ENCODE measurements at places on chromosomes 3 and 15.

- DNase-seq = no peak
Observed at GRCh38 chr3:179765396-179765795, 112.6 kb downstream of the USP13 start.

DNA sequence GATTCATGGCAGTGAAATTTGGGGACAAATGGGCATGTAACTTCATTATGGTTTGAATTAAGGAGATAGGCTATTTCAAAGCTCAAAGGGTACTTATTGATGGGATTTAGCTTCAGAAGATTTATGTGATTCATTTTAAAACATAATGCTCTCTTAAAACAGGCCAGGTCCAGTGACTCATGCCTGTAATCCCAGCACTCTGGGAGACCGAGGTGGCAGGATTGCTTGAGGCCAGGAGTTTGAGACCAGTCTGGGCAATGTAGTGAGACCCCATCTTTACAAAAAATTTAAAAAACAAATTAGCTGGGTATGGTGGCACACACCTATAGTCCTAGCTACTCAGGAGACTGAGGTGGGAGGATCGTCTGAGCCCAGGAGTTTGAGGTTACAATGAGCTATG, 11.5 kb downstream of the THAP10 start:
- DNase-seq = no peak

- DNase-seq = no peak
Observed at GRCh38 chr3:69142797-69143454, 20.5 kb upstream of the LMOD3 start.

DNA sequence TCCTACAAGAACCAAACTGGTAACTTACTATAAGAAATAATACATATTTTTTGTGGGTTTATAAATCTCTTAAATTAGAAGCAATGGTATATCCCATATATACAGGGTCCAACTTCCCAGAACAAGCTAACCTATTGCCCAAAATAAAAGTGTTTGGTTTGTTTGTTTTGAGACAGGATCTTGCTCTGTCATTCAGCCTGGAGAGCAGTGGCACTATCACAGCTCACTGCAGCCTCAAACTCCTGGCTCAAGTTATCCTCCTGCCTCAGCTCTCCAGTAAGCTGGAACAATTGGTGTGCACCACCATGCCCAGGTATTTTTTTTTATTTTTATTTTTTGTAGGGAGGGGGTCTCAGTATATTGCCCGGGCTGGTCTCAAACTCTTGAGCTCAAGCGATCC, 135.4 kb downstream of the TFDP2 start:
- DNase-seq = no peak

DNA sequence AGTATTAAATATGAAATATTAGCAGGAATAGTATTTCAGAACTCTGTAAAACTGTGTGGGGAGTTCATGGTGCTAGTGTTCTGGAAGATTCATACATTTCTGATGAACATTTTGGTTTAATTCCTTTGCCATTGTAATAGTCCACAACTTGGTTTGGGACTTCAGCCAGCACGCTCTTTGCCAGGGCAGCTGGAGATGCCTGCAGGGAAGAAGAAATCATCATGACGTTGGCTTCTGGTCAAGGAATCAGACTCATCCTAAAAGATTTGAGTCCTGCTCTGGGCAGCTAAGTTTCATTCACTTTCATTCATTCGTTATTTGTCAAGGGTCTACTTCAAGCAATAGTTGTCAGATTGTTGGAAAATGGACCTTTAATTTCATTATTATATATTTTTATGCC, 32.4 kb upstream of the MRPL3 start:
- DNase-seq = no peak

- DNase-seq = no peak
Observed at GRCh38 chr3:139577346-139577745, 37.8 kb upstream of the RBP1 start.

DNA sequence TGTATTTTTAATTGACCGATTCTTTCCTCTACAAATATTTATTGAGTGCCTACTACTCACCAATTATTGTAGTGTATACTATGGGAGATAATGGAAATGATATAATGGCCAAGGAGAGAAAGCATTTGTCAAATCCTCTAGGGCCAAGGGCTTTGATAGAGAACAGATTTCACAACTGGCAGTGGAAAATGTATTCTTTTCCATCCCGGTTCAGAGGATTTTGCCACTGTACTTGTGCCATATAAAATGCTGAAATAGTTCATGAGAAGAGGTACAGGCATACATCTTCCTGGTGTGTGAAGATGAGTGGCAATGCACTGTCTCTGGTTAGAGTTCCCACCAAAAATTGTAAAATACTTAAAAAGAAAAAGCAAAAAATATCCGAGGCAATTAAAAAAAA, 451.6 kb upstream of the TPRG1 start:
- no peak for DNase-seq

- no peak for DNase-seq
Observed at GRCh38 chr15:65416845-65417416, 5.8 kb downstream of the IGDCC4 start.

- no peak for DNase-seq
Observed at GRCh38 chr15:27422997-27423396, 452.0 kb downstream of the GABRG3 start.

- DNase-seq = no peak
Observed at GRCh38 chr3:98972155-98972554, 70.7 kb upstream of the DCBLD2 start.

DNA sequence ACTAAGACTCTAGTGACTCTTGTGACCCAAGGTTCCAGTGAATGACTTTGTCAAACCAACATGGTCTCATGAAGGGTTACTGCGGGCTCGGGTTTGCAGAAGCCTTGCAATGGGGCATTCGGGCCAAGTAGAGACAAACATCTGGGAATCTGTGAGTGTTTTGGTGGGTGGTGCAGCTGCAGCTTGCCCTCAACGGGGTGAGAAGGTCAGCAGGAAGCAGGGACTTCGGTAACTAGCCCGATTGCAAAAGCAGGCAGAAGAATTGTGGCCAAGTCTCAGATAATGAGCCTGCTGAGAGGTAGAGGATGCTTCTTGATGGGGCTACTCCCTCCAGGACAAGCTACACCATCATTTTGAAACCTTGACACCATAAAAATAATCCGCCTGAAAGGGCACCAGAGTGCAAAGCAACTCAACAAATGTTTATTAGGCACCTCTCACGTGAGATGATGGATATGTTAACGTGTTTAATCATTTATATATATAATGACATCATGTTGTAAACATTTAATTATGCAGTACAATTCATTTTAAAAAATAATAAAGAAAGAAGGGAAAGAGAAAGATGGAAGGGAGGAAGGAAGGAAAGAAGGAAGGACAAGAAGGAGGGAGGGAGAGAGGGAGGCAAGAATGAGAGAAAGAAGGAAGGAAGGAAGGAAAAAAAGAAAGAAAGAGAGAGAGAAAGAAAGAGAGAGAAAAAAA, 263.9 kb upstream of the IGF1R start:
- no peak for DNase-seq

DNA sequence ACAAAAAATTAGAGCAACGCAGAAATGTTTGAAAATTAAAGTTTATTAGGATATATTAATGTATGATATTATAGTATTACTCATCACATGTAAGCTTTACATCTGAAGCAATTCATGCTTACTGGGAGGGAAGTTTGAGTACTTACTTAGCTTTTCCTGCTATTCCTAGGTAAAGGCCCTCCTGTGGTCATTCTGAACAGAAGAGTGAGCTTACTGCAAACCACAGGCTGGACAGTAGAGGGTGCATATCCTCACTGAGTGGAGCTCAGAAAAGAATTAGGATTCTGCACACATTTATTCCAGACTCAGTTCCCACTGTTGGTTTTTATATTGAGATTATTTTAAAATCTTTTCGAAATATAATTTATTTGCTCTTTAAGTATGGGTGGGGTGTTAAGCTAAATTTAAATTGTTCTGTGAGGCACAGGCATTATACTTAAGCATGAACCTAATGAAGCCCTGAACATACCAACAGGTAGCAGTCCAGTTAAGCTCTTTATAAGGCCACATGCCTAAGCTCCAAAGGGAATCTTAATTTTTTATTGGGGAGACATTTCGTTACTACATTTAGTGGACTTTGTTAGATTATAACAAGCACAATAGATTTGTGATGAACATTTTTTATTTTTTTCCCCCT, 10.2 kb downstream of the MRPS22 start:
- DNase-seq = no peak

GRCh38 chr3:37853691-37854413, 7.8 kb upstream of the CTDSPL start:
- DNase-seq = no peak

- DNase-seq = no peak
Observed at GRCh38 chr15:31887246-31887645, 143.1 kb upstream of the CHRNA7 start.

DNA sequence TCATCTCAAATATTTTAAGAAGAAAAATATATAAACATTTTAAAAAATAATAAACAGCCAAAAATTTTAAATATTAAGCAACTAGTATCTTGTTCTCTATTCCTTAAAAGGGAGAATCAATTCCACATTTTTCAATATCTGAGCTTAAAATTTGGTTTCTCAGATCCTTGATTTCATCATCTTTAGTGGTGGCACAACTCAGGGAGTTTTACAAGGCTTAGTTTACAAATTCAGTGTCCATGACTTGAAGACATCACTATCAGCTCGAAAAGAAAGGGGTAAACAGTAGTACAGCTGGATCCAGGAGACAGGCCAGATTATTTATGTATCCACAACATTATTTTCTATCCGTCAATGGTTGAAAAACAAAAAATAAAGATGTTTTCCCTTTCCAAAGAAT, 11.6 kb downstream of the IGF2BP2 start:
- DNase-seq = no peak

DNA sequence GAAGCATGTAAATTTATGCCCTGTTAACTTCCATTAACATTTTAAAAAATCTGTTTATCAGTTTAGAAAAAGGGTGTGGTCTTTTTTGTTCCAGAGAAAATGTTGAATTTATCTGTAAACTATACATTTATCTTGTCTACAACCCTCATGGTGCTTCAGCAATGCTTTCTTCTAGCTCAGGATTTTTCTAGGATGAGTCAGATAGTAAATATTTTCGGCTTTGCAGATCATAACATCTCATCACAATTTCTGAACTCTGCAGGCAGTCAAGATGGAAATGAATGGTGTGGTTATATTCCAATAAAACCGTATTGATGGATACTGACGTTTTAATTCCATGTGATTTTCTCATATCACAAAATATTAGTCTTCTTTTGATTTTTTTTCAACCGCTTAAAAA, 70.5 kb upstream of the FOXB1 start:
- DNase-seq = no peak

DNA sequence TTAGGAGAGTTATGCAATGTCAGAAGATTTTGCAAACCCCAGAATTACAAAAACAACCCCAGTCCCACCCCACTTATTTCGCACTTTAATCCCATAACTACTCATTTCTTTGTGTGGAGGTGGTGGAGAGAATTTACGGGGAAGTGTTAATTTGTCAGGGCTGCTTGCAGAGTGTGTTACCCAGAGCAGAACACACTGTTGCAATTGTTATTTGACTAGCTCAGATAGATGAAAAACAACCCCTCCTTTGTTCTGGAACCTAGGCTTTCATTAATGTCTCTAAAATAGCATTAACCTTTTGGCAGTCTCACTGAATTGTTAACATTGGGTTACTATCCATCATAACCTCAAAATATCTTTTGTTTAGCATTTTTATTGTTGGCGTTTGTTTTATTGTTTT, 55.8 kb upstream of the MINAR1 start:
- DNase-seq = no peak

DNA sequence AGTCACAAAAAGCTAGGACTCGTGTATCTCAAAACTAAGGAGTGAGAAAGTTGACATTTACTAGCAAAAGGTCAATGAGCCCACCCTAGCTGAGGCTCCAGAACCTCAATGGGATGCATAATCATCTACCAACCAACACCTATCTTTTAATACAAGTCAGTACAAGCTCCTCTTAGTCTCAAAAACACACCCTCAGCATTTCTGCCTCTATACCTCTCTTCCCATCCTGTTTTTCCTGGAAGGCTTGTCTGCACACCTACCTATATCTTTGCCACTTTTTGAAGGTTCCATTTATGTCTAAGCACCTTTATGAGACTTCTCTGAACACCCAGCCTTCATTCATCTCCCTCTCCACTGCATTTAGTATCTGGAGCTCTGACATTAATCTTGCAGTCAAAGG, 10.0 kb downstream of the WWTR1 start:
- no peak for DNase-seq

DNA sequence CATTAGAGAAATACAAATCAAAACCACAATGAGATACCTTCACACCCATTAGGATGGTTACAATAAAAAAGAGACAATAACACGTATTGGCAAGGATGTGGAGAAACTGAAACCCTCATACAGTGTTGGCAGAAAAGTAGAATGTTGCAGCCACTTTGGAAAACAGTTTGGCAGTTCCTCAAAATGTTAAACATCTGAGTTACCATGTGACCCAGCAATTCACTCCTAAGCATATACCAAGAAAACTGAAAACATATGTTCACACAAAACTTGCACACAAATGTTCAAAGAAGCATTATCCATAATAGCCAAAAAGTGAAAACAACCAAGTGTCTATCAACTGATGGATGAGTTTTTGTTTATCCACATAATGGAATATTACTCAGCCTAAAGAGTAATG, 166.9 kb upstream of the FAM3D start:
- no peak for DNase-seq

DNA sequence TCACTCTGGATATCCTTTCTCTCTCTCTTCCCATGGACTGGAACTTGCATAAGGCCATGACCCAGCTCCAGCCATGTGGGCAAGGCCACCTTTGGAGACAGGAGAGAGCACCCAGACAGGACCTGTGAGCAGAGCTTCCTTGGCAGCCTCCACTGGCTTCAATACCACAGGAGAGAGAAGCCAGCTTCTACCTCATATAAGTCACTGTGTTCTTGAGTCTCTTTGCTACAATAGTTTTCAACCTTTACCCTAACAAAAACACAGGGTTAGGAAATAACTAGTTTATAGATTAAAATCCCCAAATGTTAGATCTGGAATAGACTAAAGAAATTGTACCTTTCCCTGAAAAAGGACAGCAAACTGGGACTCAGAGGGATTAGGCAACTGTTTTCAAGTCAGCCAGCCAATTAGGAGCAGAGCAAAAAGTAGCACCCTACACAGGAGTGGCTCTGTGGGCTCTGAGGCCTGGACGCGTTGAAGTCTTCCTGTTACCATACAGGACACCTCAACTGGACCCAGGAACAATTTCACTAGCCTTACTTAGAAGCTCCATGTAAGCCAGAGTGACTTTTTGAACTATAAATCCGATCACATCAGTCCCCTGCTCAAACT, 211.5 kb upstream of the ICE2 start:
- no peak for DNase-seq

DNA sequence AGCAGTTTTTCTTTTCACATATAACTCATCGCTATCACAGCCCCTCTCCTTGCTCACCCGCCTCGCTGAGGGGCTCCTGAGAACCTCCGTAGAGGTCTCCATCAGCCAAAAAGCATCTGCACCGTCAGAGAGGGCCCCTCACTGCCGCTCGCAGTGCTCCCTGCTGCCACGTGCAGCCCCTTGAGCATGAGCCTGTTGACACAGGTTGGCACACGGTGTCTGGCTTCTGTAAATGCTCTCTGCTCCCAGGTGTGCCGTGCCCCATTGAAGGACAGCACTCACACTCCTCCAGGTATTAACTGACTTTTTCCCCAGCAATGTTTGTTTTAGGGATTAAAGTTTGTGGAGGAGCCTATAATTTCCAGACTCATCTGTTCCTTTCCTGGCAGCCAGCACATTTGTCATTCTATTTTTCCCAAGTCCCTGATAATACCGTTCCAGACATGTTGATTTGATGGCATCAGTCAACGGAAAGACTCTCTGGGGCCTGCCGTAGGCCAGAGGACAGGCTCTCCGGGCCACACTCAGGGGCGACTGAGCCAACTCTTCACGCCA, 2.1 kb upstream of the FURIN start:
- no peak for DNase-seq
